ENCODE measurements at places on chromosomes 2 and 18.
A peak's percentile ranks its signal among the peaks of the same experiment; 100 is the strongest.

- no peak for DNase-seq
These were observed 669.4 kb downstream of the IRS1 start for GRCh38 chr2:226130192-226130591.

DNA sequence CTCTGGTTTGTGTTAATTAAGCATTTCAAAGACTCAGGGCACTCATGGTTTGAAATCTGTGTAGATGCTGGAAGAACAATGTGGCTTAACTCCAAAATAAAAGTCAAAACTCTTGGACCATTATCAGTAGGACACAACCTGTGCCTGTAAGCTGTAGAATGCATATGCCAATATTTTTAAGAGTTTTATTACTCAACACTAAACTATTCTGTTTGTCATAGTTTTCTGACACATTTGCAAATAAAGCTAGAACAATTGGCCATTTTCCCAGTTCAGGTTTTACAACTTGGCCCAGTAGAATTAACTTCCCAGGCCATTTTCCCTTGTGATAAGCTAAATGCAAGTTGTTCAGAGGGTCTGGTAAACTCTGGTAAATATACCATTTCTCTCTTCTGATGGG is 713.1 kb downstream of the CBLN2 start:
- DNase-seq = no peak

GRCh38 chr2:190947711-190948251 is 66.2 kb downstream of the STAT1 start:
- peak; percentile 45 for DNase-seq

GRCh38 chr2:10446631-10447030 is 1.5 kb downstream of the ODC1 start:
- DNase-seq = no peak

GRCh38 chr2:213279971-213280370 is 4.3 kb upstream of the SPAG16 start:
- DNase-seq = no peak

DNA sequence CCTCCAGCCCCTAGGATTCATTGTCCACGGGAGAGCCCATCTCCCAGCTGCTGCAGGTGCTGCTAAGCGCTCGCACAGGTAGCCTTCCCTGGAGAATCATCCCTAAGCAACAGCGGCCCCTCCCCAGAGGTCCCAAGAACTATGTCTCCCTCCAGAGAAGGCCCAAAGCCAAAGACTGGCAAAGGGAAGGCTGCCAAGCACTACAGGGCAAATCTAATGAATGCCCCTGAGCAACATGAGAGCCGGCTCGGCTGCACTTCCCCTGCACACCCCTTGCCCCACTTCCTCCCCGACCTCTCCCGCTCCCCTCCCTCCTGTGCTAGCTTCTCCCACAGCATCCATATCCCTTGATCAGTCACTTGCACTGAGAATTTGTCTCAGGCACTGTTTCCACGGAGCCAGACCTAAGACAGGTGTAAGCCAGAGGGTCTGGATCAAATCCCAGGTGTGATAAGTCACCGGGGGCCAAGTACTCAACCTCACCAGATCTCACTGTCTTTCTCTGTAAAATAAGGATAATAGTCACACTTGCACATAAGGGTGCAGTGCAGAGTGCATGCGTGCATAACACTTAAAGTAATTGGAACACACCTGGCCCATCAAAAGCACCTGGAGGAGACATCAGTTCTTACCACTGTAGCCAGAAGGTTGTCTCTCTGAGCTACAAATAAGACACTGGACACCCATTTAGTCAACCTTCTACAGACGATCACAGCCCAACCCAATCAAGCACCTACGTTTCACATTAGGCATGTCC is 20.1 kb upstream of the COL6A3 start:
- no peak for DNase-seq

DNA sequence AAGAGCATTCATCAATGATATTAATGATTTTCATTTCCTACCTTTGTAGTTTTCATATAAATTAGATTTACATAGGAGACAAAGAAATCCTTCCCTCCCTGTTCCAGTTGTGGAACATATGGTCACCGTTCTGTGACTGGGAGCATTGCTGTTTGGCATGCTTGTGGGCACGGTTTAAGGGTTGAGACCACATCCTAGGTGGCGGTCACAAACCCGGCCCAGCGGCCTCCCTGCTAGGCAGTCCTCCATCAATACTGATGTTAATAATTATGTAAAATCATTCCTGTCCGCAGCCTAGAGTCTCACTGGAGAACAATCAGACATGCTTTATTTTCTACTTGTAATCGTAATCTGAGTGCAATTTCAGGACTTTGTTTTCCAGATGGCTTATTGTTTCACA is 117.9 kb downstream of the AGAP1 start:
- no peak for DNase-seq

GRCh38 chr2:109182426-109182825 is 53.4 kb downstream of the SH3RF3 start:
- DNase-seq = no peak

DNA sequence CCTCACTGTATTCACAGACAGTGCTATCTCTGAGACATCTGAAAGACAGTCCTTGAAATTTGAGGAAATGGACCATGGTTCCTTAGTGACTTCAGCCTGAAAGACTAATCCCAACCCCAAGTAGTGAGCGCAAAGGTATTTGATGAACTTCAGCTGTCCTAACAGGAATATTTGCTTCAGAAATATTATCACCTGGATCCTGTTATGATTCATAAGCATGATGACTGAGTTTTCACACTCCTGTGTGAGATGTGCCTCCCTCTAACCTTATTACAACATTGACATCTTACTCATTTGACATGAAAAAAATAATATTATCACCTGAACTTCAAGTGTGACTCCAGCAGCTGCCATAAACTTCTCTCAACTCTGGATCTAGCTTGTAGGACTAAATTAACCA is 11.6 kb upstream of the MRPL19 start:
- no peak for DNase-seq

DNA sequence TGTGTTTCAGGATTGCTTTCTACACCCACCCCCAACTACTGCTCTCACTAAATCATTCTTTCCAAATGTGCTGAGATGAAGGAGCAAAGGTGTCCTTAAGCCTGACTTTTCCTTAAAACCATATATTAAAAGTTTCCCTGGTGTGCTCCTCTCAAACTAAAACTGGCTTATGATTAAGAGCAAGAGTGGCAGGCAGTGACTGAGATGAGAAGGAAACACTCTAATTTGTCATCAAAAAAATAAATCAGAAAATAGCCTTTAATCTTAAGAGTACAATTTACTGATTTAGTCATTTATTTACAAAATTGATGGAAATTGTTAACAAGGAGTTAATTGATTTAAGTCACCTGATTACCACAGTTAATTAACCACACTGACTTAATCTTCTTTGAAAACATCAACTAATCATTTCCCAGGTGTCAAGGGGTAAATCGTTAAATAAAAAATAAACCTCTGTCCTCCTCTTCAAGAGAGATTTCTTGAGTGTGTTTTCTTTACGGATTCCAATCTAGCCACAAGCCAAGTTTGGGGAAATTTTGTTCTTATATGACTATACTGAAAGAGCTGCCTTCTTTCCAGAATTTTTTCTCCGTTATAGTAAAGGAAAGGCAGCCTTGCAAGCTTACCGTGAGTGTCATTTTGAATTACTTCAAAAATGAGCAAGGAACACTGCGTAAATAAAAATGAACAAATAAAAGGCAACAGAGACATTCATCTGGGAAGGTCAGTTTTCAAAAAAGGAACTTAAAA is 17.4 kb downstream of the LRP2 start:
- DNase-seq = no peak

DNA sequence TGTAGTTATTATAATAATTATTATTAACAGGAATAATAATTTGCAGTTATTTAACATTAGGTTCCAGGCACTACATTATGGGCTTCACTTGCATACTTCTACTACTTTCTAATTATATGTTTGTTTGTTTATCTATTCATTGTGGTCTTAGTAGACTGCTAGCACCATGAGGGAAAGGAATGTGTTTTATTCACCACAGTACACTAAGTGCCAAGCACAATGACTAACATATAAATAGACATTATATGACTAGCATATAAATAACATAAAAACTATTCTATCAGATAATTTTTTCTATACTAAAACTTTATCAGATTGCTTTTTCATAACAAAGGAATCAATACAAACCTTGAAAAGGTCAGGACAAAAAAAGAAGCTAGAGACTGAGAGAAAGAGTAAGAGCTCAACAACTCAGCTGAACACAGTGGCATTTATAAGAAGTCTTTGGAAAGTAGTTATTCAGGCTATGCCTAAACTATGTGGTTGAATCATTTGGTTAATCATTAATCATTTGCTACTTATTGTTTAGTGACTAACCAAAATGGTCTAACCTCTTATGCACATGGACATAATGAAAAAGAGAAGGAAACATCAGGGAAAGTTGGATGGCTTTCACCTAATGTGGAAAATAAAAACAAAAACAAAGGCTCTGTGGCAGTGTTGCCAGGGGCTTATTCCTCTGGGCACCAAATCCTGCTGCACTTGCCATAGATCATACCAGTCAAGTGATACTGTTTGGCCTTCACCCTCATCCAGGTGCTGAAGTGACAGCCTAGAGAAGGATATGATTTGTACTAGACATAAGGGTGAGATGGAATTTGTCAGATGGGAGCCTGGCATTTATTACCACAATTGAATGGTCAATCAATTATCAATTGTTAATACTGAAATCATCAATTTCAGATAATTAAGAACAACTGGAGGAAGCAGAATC is 174.9 kb downstream of the ETAA1 start:
- no peak for DNase-seq

DNA sequence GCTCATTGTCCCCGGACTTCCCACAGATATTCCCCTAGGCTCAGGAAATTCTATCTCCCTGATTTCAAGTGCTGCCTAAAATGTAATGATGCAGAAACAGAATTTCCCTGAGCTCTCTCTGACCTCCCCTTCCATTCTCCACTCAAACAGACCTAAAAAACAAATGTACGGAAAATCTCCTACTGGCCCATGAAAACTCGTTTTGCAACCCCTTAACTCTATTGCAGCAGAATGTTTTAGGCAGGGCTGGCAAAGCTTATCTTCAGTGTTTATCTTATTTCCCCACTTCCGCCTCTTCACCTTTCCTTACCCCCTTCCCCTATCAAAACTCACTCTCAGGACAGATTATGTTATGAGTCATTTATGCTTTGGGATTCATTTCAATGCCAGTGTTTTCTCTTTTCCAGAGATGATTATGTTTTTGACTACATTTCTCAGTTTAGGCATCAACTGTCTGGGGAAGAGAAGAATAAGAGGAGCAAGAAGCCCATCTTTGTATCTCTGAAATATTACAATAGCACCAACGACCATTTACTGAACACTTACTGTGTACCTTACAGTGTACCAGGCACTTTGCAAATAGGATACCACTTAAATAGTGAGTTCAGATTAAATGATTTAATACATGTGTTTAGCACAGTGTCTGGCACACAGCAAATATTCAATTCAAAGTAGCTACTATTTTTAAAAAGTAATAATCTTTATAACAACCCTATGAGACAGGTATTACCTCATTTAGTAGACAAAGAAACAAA is 53.9 kb upstream of the STPG4 start:
- DNase-seq = no peak

DNA sequence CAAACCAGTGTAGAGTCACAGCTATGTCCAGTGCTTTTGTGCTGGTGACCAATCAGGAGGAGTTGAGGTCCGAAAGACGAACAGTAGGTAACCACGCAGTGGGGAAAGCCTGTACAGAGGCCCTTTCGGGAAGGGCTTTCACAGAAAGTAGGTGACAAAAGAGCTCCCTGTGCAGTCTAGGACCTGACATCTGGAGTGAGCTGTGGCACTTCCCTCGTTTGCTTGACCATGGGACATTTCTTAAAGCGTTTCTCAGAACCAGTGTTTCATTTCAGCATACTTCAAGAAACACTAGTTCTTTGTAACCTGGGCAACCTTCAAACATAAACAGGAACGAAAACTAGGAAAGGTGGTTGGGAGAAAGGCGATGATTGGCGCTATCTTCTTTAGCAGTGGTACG is 55.7 kb upstream of the ITM2C start:
- DNase-seq = no peak

DNA sequence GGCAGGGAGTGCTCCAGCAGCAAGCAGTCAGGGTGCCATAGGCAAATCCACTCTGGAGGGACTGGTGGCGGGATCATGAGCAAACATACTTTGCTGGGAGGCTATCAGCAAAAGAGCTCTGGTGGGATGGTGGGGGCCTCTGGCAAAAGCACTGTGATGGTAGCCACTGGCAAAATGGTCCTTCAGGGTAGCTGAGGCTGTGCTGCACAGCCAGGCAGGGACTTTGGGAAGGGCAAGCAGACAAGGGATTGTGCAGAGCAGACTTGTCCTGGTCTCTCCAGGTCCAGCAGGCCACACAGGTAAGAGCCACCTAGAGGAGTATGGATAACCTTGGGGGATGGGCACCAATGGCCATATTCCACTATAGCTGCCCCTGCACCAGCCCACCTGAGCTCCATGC is 129.4 kb upstream of the OTOS start:
- DNase-seq = no peak

DNA sequence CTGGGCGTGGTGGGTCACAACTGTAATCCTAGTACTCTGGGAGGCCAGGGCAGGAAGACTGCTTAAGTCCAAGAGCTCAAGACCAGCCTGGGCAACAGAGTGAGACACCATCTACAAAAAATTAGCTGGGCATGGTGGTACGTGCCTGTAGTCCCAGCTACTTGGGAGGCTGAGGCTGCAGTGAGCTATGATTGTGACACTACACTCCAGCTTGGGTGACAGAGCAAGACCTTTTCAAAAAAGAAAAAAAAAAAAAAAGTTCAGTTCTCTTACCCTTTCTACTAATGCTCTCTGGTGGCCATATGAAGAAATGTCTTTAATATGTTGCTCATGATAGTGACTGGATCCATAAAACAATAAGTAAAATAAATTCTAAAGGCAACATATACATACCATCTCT is 14.9 kb downstream of the TYW5 start:
- DNase-seq = no peak

DNA sequence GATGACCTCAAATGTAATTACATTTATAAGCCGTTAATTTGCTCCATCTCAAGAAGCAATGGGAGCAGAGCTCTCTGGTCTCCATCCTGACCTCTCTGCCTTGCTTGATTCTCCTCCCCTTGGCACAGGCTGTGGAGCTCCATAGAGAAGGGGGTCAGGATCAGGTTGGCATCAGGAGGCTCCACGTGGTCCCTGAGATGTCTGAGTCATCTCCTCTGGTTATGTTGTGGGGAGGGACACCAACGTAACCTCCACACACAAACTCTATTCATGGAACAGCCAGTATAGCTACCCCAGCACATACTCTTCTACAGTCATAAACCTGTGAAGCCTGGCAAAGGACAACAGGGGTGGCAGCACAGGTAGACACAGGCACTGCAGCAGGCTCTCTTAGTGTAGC is 29.0 kb downstream of the TRABD2A start:
- DNase-seq = no peak
